Coronary artery (tissue), 2 donors: ENCODE measurements at places on chromosomes 7 and 10.
A peak's percentile ranks its signal among the peaks of the same experiment; 100 is the strongest.

GRCh38 chr7:42221304-42221703 is 15.7 kb downstream of the GLI3 start:
- no peak for DNase-seq

- no peak for DNase-seq
Observed at GRCh38 chr10:122845783-122846332, at the start of gene CUZD1. CUZD1 (minus strand) TSS chr10:122845857; CDS start chr10:122845843, 14 bp downstream.

- no peak for DNase-seq
Observed at GRCh38 chr7:75809396-75809795, 4.2 kb downstream of the CCL24 start.

GRCh38 chr7:132142006-132142405 is 434.3 kb downstream of the PLXNA4 start:
- DNase-seq, result no peak

DNA sequence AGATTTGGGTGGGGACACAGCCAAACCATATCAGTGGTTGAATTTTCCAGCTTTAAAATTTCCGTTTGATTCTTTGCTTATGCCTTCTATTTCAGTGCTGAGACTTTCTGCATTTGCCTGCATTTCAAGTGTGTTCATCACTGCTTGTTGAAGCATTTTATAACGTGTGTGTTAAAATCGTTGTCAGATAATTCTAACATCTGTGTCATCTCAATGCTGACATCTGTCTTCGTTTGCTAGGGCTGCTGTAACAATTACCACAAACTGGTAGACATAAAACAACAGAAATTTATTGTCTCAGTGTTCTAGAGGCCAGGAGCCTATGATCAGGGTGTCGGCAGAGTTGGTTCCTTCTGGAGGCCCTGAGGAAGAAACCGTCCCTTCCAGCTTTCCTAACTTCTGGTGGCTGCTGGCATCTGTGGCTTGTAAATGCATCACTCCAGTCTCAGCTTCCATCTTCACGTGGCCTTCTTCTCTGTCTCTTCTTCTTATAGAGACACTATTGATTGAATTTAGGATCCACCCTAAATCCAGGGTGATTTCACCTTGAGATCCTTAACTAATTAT is 71.1 kb upstream of the SDK1 start:
- DNase-seq, result no peak

DNA sequence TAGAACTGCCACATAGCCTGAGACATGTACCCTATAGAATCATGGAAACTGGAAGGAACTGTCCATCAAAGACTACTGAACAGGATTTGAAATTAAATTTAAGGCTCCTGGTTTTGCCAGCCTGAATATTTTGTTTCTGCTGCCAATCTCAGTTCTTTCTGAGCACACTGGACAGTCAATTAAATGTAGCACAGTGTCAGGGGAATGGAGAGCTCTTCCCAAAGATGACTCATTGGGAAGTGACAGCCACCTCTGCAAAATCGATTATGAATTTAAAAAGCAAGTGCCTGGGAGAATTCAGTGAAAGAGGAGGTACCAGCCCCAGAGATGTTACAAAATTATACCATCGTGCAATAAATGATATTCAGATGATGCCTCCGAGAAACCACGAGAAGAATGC is 47.8 kb downstream of the CPXM2 start:
- no peak for DNase-seq

- DNase-seq, result no peak
Observed at GRCh38 chr7:130950741-130951140, 216.7 kb upstream of the KLF14 start.

- DNase-seq, result peak; percentile 67
Observed at GRCh38 chr10:86085136-86085535, 281.5 kb downstream of the GRID1 start.

GRCh38 chr7:146321301-146321700 is 204.7 kb downstream of the CNTNAP2 start:
- no peak for DNase-seq

GRCh38 chr7:137998250-137998649 is 3.6 kb downstream of the CREB3L2 start:
- no peak for DNase-seq

DNA sequence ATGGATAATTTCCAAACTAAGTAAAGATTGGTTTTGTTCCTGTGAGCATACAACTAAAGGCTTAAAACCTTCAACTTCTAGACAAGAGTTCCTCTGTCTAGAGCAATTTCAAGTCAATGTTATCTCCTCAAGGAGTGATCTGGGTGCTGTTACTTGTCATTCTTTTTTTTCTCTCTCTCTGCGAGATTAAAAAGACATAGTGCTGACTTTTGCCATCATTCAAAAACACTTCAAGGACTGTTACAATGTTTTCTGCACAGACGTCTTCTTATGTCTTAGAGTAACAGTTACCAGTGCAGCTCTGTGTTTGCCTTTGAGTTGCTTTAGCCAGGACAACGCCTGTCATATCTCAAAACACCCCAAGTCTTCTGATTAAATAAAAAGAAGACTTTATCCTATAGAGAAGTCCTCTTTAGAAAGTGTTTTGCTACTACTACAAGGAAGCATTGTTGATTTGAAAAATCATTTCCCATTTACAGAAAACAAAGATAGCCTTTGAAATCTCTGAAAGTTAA is 263.5 kb upstream of the FERD3L start:
- DNase-seq, result no peak

- no peak for DNase-seq
Observed at GRCh38 chr10:104449391-104449790, 95.8 kb downstream of the CFAP58 start.

DNA sequence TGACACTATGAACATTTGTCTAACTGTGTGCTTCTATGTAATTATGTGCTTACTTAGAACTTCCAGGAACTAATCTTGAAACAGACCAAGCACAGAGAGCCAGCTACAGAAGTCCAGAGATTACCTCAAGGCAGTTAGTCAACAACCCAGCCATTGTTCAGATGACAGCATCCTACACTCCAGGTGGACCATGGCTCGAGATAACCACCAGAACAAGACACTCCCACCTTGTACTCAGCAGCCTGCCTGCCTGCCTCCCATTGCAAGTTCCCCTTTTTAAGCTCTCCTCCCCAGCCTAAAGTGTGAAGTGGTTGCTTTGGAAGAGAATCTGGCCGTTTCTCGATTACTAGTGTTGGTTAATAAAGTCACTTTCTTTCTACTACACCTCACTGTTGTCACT is 1080.6 kb upstream of the LRRN3 start:
- no peak for DNase-seq

DNA sequence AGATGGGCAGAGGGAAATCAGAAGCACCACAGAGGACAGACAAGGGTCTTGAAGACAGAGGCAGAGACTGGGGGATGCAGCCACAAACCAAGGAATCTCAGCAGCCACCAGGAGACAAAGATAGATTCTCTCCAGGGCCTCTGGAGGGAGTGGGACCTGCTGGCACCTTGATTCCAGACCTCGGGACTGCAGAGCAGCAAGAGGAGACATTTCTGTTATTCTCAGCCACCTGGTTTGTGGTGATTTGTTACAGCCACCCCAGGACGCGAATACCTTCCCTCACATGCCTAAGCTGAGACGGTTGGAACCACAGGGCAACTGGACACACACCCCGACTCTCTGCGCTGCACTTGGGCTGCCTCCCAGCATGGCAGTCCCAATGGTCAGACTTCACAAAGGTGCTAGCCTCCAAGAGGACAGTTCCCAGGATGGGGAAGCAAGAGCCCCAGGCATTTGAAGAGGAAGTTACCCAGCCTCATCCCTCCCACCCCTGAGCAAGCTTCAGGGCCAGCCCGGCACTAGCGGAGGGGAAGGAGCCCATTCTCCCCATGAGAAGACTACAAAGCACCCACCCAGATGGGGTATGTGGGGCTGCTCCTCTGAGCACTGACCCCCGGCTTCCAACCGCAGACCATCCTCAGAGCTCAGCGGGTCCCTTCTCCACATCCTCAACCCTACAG is 104.6 kb upstream of the INSIG1 start:
- peak; percentile 58 for DNase-seq
